ENCODE measurements at places on chromosomes 5 and 9.

- no peak for DNase-seq
Measured at GRCh38 chr5:154465169-154465568, 12.9 kb downstream of the HAND1 start.

DNA sequence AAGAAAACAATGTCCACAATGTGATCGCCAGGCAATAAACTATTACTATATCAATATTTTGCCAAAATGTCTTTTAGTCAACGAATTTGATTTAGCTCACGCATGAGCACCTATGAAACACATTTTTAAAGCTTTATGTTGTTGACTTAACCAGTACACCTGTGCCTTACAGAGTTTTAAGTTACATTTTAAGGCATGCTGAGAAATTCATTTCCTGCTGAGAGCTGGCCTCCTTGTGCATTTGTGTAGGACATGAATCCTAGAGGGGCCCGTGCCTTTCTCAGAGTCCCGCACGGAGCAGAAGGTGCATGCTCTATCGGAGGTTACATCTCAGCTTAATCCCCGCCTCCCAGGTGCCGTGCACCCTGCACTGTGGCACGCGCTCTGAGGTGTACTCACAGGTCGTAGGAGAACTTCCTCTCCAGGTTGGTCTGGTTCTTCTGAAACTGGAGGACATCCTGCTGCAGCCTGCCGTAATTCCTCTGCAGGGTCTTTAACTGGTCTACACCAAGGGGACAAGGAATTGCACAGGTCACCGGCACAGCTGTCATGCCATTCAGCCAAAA lies 53.2 kb downstream of the GOLM1 start:
- no peak for DNase-seq

GRCh38 chr5:31477971-31478370 lies 53.9 kb downstream of the DROSHA start:
- no peak for DNase-seq

DNA sequence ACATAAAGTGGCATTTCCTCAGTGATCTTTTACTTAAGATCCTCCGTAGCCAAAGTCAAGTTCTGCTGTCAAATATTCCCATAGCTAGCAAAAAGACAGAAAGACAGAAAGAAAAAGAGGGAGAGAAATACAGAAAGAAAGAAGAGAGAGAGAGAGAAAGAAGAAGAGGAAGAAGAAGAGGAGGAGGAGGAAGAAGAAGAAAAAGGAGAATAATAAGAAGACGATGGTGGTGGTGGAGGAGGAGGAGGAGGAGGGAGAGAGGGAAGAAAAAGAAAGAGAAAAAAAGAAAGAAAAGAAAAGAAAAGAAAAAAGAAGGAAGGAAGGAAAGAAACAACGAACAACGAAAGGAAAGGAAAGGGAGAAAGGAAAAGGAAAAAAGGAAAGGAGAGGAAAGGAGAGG lies 54.1 kb downstream of the FAT2 start:
- DNase-seq = no peak

- DNase-seq = no peak
Measured at GRCh38 chr5:140882591-140882899, 621 bp downstream of the PCDHA13 start.

GRCh38 chr9:115328228-115328627 lies 210.3 kb upstream of the TNC start:
- DNase-seq = peak; percentile 90

DNA sequence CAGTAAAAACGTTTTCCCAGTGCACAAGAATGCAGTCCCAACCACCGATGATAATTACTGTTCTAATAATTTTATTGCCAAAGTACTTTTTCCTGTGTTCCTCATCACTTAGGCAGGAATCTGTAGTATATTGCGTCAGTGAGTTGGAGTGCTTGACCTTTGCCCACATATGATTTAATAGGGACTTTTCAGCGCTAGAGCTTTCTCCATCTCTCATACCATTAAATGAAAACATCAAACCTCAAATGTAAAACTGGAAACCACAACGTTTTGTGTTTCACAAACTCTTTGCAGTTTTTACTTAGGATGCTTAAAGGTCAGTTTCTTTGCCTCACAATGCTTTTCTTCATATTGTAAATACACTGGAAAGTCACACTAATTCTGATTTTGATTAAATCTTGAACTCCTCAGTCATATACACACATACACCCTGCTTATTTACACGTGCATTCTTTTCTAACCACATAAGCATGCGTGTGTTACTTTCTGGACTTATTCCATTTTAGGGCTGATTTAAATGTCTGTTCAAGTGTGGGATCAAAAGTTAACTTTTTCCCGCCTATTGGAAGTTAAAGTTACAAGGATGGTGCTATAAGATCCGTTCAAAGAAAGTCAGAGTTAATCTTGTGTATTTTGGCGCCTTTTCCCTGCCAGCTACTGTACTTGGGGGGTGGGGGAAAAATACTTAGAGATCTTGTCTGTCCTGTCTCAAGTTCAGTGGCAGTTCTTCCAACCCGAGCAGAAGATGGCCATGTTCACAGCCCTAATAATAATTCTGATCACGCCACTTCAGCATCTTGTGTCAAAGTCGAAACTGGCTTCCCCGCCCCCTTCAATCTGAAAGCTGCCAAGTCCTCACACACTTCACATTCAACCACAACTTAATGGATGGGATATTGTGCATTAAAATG lies 6.6 kb upstream of the NFIB start:
- peak; percentile 42 for DNase-seq

- no peak for DNase-seq
Measured at GRCh38 chr9:78590068-78590467, 293.1 kb downstream of the PSAT1 start.

DNA sequence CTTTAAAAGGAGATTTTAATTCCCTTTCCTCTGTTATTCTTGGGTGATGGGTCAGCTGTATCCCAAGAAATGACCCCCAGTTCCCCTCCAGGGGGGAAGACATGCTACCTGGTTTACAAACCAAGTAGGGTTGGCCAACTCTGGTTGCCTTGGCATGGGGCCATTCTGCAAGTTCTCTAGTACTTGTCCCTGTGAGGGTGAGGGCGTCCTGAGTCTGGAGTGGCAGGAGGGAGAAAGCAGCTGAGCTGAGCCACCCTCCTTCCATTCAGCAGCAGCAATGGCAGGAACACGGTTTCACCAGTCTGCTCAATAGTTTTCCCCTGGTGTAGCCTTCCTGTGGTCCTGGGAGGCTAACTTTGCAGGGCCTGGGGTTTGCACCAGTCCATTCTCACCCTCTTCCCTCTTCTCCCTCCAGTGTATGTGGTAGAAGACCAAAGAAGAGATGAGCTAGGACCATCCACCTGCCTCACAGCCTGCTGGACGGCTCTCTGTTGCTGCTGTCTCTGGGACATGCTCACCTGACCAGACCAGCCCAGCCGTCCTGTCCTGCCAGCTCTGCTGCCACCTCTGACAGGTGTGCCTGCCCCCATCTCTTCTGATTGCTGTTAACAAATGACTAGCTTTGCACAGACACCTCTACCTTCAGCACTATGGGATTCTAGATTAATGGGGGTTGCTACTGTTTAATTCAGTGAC lies 59.9 kb downstream of the PFDN1 start:
- DNase-seq = no peak

- DNase-seq = no peak
Measured at GRCh38 chr5:151601391-151601790, 10.3 kb upstream of the FAT2 start.

GRCh38 chr5:174022384-174023095 lies 23.0 kb upstream of the NSG2 start:
- no peak for DNase-seq

DNA sequence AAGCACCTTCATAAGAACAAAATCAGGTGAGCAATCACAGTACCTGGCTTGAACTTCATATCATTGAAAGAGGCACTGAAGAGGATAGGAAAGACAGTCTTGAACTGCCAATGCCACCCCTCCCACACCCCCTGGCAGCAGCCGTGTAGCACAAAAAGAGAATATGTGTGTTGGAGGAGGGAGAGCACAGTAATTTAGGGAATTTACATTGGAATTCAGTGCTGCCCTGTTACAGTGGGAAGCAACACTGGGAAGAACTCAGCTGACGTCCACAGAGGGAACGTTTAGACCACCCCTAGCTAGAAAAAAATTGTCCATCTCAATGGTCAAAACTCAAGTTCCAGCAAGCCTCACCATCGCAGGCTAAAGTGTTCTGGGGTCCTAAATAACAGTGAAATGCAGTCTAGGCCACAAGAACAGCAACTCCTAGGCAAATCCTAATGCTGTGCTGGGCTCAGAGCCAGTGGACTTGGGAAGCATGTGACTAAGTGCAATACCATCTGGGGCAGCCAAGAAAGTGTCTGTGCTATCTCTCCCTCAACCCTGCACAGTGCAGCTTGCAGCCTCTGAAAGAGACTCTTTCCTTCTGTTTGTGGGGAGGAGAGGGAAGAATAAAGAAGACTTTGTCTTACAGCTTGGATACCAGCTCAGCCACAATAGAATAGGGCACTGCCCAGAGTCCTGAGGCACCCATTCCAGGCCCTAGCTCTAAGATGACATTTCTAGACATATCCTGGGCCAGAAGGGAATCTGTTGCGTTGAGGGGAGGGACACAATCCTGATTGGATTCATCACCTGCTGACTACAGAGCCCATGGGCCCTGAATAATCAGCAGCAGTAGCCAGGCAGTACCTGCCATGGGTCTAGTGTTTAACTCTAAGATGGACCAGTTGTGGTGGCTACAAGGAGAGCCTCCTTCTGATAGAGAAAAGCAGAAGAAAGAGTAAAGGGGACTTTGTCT lies 62.1 kb upstream of the VLDLR start:
- DNase-seq = peak; percentile 86

- no peak for DNase-seq
Measured at GRCh38 chr5:25484391-25484790, 839.6 kb upstream of the CDH10 start.

DNA sequence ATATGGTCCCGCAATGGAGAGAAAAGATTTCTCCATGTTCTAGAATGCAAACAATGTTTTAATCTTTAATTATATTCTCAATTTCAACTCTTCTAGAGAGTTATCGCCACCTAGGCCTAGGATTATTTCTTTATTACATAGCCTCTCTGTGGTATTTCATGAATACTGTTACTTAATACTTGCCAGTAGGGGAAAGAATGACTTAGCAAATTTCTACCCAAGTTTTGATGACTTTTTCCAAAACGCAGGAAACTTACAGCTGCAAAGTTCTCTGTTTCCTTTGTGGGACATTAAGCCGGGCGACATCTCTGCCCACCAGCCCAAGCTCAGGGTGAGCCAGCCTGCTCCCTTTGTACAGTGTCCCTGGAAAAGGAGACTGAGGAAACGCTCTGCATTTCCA lies 73.8 kb downstream of the MED27 start:
- DNase-seq = no peak

Measured in AG08395 (cell line).